Cerebellar nuclear complex (tissue), 1 donor: ENCODE measurements at places on chromosomes 4 and X.

GRCh38 chr4:79764120-79764519 lies 308.9 kb downstream of the ANTXR2 start:
- no peak for DNase-seq

DNA sequence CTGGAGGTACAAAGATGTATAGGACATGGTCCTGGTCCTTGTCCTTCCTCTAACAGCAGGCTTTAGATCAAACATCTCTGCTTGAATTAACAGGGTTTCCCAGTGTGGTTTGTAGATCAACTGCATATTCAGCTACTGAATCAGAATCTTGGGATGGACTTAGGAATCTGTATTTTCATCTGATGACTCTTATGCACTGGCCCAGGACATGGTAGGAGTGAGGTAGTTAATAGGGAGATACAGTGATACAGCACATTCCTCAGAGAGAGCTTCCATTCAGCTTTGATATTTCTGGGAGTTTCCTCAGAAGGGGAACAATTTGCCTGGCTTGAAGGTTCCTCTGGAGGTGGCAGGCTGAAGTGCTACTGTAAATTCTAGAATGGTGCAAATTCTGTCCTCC lies 203.1 kb downstream of the LARP7 start:
- no peak for DNase-seq

DNA sequence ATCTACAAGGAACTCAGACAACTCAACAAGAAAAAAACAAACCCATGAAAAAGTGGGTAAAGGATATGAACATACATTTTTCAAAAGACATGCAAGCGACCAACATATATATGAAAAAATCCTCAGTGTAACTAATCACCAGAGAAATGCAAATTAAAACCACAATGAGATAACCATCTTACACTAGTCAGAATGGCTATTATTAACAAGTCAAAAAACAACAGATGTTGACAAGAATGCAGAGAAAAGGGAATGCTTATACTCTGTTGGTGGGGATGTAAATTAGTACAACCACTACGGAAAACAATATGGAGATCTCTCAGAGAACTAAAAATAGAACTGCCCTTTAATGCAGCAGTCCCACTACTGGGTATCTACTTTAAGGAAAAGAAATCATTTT lies 12.1 kb downstream of the NIPAL1 start:
- no peak for DNase-seq

DNA sequence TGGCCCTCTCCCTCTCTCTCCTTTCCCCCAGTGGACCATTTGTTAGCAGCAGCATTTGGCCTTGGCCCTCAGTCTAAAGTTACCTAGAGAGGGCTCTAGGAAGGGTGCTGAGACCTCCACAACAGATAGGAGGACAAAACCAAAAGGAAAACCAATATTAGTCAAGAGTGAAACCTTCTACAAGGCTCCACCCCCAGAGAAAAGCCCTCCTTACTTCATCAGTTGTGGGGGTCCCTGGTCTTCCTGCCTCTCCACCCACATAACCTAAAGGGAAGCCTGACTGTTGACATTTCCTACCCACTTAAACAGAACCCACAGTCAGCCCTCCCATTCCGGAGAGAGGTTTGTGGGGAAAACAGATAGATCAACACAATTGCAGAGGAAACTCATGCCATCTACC lies 4.7 kb upstream of the CD40LG start:
- no peak for DNase-seq

DNA sequence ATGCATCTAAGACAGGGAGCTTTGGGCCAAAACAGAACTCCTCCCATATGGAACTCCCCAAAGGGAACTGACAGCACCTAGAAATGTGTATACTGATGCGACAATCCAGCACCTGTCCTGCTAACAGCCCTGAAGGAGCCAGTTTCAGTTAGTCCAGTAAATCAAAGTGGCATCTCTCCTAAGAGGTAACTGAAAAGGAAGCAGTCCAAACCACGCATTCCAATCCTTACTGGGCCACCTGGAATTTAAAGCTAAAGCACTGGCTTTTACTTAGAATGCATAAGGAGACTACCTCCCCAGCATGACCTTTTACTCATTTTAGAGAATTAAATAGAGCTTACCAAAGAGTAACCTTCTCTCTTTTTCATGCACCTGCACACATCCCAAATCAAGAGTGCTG lies 586.8 kb upstream of the PITX2 start:
- no peak for DNase-seq

- DNase-seq = no peak
Measured at GRCh38 chr4:72314869-72315268, 254.2 kb downstream of the ADAMTS3 start.

DNA sequence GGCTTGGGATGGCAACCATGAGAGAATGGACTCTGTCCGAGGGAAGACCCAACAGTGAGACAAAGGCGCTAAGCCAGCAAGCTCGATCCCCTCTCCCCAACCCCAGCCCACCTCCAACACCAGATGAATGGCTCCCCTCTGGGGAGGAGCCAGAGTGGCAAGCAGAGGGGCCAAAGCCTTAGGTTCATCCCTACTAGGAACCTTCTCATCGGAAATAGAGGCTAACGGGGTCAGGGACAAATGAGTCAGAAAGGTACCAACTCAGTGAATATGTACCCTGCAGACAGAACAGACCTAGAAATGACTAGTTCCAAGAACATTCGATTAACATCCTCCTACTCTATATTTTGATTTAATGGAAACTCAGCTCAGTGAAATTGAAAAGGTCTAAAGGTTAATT lies 73.9 kb downstream of the NSG1 start:
- no peak for DNase-seq

- no peak for DNase-seq
Measured at GRCh38 chr4:16864199-16864598, 34.2 kb downstream of the LDB2 start.

- no peak for DNase-seq
Measured at GRCh38 chr4:88187766-88188165, 29.3 kb upstream of the ABCG2 start.

DNA sequence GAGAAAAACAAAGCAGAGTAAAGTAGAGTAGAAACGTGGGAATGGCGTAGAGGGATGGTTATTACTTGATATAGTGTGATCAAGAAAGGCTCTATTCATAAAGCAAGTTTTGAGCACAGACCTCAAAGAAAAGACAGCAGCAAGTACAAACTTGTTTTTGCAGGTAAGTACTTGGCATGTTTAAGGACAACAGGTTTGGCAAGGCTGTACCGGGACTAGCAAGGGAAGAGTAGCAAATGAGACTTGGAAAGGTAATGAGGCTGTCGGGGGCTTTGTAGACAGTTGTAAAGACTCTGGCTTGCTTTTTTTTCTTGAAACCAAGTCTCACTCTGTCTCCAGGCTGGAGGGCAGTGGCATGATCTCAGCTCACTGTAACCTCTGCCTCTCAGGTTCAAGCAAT lies 40.9 kb downstream of the NEK1 start:
- no peak for DNase-seq

GRCh38 chrX:70421618-70422017 lies 1.5 kb upstream of the GDPD2 start:
- DNase-seq = no peak

DNA sequence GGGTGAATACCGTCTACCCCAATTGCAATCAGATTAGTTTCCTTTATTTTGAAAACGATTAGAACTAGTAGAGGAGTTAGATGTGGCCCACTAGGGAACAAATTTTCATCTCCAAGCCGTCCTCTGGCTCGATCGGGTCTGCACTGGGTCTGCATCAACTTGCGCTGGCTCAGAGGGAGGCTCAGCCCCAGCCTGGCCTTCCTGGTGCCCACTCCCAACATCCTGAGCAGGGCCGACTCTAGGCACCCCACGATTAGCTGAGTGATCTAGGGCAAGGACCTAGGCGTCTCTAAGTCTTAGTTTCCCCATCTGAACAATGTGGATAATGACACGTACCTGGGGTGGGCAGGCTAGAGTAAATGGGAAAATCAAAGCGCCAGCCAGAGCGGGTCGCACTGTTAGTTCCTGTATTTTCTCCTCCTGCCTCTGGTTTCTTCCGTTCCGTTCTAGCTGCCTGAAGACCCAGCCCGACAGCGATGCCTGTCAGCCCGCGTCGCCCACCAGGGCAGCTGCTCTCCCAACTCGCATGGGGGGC lies 7.7 kb upstream of the HAND2 start:
- no peak for DNase-seq

DNA sequence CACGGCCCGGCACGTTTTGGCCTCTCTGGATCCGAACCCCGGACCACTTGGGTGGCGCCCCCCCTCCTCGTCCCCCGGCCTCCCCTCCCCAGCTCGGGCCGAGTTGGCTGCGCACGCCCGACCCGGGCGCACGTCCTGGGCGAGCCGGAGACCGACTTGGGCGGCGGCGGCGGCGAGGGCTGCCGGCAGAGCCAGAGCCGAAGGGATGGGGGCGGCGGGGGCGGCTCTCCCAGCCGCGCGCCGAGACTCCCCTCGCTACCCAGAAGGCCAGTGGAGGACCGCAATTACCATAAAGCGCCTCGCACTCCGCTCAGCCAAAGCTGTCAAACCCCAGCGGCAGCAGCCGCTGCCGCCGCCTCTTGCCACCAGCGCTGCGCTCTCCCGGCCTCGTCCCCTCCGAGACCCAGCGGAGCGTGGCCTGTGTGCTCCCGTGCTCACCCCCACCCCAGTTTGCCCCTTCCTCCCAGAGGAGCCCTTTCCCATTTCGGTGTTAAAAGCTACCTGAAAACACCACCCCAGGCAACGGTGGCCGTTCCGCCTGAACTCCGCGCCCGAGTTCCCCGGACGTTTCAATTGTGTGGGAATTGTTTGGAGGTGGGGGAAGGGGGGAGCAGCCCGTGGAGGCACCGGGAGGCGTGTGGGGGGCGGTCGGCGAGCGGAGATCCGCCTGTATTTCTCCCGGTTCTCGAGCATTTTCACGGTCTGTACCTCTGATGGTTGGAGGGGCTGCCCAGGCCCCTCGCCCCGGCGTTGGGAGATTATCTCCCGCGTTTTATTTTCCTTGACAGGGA lies 701 bp upstream of the BCOR start:
- no peak for DNase-seq

DNA sequence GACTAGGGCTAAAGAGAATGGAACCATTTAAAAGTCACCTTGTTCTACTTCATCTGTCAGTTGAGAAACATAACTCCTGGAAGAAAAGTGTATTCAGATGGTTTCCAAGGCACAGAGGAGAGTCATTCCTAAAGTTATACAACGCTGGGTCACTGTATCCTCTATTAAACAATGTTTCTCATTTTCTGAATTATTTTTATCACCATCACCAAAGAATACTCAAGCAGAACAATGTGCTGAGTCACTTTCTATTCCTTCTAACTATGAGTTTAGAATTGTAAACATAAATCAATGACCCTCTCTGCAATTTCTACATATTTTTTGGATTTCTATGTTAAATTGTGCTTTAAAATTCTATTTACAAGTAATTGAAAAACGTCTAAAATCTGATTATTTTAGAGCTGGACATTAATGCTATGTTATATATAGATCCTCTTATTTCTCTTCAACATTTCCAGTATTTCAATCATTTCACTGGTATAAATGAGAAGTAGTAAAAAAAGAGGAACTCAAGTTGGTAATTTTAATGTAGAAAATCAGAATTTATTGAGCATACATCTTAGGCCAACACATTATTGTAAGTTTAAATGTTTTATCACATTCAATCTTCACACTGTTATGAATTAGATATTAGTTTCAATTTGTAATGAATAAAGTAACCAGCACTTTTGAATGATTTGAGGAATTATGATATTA lies 7.5 kb downstream of the DTHD1 start:
- no peak for DNase-seq

DNA sequence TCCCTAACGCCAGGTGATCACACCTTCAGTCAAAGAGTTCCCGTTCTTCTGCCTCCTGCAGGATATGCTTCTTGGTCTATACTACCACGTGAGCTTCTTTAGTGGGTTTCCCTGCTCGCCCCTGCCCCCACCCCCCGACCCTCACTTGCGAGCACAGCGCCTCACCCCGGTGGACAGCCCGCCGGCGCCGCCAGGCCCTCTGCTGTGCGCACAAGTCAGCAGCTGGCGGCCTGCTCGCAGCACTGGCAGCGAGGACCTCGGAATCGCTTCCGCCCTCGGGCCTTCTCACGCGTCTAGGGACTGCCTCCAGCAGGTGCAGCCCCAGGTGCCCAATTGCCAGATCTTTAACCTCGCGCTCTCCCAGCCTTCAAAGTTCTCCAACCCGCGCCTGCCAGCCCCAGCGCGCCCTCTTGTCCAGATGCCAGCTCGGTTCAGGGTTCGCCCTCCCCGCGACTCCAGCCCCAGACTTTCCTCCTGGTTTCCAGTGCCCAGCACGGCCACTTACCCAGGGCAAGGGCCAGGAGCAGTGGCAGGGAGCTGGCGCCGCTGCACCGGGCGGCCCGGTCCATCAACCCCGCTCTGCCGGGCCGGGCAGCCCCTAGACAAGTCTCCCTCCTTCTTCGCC lies 454 bp downstream of the BTC start:
- no peak for DNase-seq

- no peak for DNase-seq
Measured at GRCh38 chr4:141388481-141388880, 167.8 kb downstream of the ZNF330 start.

DNA sequence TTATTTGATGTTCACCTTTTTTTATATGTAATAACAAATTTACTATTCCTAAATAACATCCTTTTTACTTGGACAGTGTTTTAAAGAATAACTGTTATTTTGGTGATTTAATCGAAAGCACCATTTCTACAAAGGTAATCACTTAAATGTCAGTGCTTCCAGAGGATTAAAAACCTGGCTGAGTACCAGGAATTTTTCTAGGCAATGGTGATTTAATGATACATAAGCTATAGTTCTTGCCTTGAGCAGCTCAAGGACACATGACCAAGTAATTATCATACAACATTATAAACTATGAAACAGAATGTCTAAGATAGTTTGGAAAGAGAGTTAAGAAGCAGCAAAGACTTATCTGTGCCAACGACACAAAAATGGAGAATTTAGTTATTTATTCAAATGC lies 1291.9 kb upstream of the TENM3 start:
- no peak for DNase-seq

- no peak for DNase-seq
Measured at GRCh38 chr4:106286611-106287010, 29.4 kb downstream of the TBCK start.

DNA sequence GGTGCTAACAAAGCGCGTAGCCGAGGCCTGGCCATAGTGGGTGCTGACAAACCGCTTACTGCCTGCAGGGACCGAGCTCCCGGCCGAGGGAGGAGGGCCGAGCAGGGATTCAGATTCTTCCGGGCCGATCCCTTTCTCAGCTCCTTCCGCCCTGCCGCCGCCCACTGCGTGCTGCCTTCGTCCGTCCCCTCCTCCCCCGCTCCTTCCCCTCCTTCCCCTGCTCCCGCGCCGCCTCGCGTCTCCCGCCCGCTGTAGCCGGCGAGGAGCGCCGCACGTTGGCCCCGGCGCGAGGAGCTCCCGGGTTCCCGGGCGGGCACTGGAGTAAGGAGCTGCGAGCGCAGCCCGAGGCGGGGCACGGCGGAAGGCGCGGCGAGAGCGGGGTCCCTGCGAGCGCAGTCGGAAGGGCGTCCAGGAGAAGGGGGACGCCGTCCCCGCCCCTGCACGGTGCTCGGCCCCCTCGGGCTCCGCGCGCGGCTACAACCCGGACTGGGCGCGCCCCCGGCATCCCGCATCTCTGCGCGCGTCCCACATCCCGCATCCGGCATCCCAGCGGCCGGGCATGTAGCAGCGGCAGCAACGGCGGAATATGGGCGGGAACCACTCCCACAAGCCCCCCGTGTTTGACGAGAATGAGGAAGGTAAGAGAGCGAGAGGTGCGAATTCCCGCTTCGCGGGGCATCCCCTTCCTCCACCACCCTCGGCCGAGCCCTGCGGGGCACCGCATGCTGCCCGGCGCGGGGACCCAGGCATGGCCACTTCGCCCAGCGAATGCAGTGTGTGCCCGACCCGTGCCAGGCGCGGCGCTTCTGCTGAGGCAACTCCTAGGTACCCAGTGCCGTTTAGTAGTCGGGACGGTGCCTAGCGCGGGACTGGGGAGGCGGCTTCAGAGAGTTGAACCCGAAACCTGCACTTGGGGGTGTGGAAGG lies at the start of gene STK32B:
Gene STK32B, plus strand, starts transcription at position 203 of the 926 bp plus-strand sequence.
- DNase-seq = no peak

- no peak for DNase-seq
Measured at GRCh38 chr4:120144634-120145033, 78.0 kb upstream of the MAD2L1 start.
